K562 (cell line): ENCODE measurements at places on chromosomes 2 and 18. TPM values are rescaled to one million over a fixed set of nuclear protein-coding genes. Genes with fewer than 3 reads are reported as not detected.

GRCh38 chr2:30208453-30208852 lies 22.9 kb upstream of the LBH start:
- DNase-seq: peak; percentile 65

DNA sequence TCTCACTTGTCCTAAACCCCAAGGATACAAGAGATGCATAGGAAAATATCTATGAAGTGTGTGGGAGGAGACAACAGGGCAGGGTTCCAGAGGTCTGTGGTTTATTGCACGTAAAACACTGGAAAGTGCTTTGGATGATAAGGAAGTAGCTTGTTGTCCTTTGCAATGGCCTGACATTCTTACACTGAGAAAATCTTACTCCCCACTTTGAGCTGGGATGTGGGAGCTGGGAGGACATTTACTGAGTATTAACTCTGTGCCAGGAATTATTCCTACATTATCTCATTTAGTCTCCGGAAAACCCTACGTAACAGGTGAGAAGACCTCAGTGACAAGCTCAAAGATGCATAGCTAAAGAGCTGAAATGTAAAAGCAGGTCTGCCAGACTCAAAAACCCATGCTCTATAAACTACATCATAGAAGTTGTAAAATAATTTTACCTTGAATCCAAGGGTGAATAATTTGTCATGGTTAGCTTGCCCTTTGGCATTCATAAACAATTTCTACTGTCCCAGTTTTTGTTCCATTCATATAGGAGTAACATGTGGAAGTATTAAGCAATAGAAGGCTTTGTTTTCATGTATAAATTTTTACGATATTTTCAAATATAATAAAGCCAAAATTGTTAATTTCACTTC lies 9.2 kb upstream of the GALNT3 start:
- DNase-seq: peak; percentile 7

- DNase-seq: no peak
Observed at GRCh38 chr2:241728627-241729026, 5.8 kb upstream of the D2HGDH start.

DNA sequence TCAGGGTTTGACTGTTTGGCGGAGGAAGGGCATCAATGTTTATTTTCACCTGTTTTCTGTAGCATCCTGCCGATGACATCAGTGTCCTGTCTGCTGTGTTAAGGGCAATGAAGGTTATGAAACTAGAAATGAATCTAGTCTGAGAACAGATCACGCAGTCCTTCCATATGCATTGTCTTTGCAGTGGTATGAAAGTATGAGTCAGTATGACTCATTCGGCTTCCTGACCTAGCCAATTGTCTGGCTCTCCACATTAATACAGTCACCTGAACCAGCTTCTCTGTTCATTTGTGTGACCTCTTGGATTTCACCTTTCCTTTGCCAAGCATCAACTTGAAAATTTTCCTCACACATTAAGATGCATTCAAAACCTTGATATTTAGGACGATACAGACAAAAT lies 353.8 kb downstream of the RND3 start:
- peak; percentile 13 for DNase-seq

- DNase-seq: peak; percentile 41
Observed at GRCh38 chr2:33380001-33380609, 96.3 kb upstream of the RASGRP3 start.

DNA sequence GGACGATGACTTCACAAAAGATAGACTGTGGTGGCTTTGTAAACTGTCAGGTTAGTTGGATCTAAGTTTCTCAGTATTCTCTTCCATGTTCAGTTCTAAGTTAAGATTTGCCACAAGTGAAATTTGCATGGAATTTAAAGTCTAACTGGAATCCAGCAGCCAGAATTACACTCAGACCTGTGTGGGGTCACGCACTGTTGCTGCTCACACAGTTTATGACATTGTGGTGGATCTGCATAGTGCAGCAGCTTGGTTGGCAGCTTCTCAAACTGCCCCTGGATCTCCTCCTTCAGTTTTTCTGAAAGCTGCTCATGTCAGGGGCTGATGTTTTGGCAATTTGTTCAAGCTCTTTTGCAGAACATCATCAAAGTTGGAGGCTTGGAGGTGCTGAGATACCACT lies 228.1 kb upstream of the KCNJ3 start:
- no peak for DNase-seq

DNA sequence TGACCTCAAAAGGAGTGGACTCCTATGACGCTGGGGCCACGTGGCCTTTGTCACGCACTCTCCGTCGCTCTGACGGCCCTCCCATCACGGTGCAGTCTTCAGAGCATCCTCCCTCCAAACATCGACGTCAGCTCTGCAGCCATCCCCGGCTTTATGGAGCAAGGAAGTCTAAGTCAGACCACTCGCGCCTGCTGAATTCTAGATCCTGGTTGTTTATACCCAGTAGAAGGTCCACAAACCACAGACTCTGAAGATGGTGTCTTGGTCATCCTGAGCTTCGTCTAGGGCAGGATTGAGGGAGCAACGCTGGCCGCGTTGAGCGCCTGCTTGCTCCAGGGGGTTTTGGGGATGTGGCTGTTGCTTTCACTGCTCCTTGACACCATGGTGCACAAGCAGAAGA lies 228.0 kb upstream of the SALL3 start:
- DNase-seq: no peak

GRCh38 chr2:27954221-27954673 lies 63.7 kb downstream of the BABAM2 start:
- DNase-seq: no peak

DNA sequence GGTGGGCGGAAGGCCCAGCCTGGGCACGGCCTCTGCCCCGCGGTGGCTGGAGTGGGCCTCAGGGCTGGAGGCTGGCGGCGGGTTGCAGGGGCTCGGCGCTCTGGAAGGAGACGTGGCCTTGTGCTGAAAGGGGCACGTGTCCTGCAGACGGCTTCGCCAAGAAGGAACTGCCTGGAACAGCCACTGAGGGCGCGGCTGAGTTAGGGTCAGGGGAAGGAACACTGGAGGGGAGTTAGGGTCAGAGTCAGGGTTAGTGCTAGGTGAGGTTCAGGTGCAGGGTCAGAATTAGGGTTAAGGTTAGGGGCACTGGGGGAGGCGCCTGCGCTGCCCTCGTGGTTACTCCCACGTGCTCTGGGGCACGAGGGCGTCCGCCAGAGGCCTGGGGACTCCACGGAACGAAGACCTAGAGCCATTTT lies 933 bp upstream of the ADNP2 start:
- no peak for DNase-seq

GRCh38 chr2:62344472-62344871 lies 148.6 kb downstream of the B3GNT2 start:
- DNase-seq: no peak

DNA sequence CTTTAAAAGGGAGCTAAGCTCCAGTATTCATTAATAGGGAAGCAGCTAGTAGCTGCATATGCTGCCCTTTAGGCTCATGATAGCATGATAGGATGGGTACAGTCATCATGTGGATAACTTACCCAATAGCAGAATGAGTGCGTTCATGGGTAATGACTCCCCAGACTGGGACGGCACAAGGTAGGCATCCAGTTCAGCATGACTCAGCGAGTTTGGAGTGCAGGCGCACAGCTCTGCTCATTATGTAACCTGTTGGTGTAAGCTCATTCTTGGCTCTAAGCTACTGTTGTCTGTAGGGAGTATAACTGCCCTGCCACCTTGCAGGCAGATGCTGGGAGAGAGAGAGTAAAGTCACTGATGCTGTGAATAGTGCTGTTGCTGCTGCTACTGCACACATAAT lies 209.2 kb upstream of the SYT4 start:
- no peak for DNase-seq

DNA sequence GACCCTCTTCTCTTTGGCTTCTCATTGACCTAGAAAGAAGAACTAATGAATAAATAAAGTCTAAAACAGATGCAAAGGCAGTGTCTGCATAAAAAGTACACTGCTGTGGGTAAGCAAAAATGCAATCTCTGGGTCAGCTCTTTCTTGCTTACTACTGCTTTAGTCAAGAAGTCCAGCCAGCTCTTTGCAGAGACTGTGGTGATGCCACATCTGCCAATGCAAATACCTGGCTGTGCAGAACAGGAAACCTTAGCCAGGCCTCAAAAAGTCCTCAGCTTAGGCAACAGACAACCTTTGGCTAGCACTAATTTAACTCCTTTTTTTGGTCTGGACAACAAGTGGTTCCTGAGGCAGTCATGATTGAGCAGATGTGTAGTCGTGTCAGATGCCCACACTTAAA lies 73.6 kb upstream of the RND3 start:
- no peak for DNase-seq

GRCh38 chr18:9570255-9570654 lies 44.1 kb downstream of the PPP4R1 start:
- DNase-seq: no peak

GRCh38 chr2:28434600-28434989 lies 41.9 kb downstream of the FOSL2 start:
- DNase-seq: no peak

DNA sequence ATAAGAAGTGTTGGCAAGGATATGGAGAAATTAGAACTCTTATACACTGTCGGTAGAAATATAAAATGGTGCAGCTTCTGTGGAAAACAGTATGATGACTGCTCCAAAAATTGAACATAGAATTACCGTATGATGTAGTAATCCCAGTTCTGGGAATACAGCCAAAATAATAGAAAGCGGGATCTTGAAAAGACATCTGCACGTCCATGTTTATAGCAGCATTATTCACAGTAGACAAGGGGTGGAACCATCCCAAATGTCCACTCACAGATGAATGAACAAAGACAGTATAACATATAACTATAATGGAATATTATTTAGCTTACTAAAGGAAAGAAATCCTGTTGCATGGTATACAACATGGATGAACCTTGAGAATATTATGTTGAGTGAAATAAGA lies 257.7 kb downstream of the TDRD15 start:
- no peak for DNase-seq

GRCh38 chr2:101175991-101176390 lies 24.8 kb upstream of the TBC1D8 start:
- DNase-seq: no peak

GRCh38 chr2:11590193-11590592 lies 56.3 kb downstream of the GREB1 start:
- no peak for DNase-seq

GRCh38 chr2:237864940-237865622 lies 5.7 kb downstream of the RAMP1 start:
- no peak for DNase-seq

DNA sequence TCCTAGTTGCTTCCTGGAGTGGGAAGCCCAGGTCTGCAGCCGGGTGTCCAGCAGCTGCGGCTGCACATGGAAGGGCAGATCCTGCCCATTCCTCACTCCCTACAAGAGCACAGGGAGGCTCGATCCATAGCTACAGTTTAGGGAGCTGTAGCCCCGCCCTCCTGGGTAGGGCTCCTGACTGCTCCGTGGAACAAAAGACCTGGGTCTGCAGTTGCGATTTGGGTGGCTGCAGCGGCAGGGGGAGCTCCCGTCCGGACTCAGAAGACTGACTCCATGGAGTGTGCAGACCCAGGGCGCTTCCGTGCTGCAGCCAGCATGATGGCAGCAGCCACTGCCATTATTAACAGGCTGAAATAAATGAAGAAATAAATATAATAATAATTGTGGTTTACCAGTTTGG lies 157.3 kb downstream of the CTNNA2 start:
- DNase-seq: no peak

- no peak for DNase-seq
Observed at GRCh38 chr2:21754164-21754788, 630.5 kb downstream of the TDRD15 start.

The ZCCHC2 gene
- 8.5 and 9.2 TPM in 2 replicates for total RNA-seq

The SLC9A2 gene
- 1.4 and 1.6 TPM in 2 replicates for total RNA-seq

The DNAJC5G gene
- not detected in 2 replicates for total RNA-seq

The MOCOS gene
- 12.4 TPM in 2 replicates for total RNA-seq

The SCYGR4 gene
- not detected in 2 replicates for total RNA-seq

The UGT1A8 gene
- total RNA-seq: not detected in 2 replicates
